ENCODE measurements at places on chromosomes 3 and 15.

DNA sequence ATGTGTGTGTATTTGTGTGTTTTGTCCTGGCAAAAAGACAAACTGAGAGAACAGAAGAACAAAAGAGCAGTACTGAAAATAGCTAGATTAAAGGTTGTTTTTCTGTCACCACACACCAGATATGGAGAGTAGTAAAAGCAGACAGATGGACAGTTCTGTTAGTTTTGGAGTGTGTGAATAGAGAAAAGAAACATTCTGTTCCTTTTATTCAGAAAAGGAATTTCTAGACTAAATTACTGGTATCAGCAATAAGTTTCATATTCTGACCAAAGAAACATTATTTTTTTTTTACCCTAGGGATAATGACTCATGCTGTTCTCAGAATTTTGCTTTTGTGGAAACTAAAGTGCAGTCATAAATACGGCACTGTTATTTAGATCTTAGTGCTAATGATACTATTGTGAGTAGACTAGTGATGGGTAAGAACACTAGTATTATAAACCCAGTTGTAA lies 32.9 kb downstream of the PIK3CA start:
- no peak for DNase-seq

- DNase-seq: no peak
Observed at GRCh38 chr3:39808467-39809180, 785 bp upstream of the MYRIP start.

- no peak for DNase-seq
Observed at GRCh38 chr3:79729096-79729495, 38.7 kb downstream of the ROBO1 start.

GRCh38 chr3:142022381-142022780 lies 127.0 kb downstream of the TFDP2 start:
- no peak for DNase-seq

DNA sequence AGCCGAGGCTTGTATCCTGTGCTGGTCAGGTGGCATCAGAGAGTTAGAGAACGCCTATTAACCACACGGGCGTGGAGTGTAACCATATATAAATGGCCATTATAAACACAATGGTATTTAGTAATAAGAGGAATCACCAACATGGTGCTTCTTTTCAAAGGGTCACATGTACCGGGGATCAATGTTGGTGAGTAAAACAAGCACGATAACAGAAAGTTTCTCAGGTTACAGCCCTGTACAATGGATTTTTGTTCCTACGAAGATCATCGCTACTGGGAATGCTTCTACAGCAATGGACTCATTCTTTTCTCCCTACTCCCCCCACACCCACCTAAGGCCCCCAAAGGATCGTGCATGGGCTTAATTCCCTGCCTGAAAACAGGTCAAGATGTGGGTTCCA lies 42.5 kb downstream of the MEIS2 start:
- DNase-seq: no peak

DNA sequence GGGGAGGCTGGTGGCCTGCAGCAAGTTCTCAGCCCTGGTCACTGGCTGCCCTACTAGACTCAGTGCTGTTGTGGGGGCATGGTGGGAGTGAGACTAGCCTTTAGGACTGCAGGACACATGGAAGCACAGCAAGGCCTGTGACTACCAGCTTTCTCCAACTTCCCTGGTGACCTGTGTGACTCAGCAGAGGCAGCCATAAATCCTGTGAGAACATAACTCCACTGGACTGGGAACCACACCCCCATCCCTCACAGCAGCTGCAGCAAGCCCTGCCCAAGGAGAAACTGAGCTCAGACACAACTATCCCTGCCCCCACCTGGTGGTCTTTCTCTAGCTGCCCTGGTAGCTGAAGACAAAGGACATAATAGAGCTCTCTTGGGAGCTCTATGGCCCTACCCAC lies 111.3 kb downstream of the DCLK3 start:
- DNase-seq: no peak

- no peak for DNase-seq
Observed at GRCh38 chr3:139764069-139764905, 86.5 kb upstream of the NMNAT3 start.

GRCh38 chr3:176469694-176470205 lies 727.5 kb downstream of the TBL1XR1 start:
- DNase-seq: no peak

DNA sequence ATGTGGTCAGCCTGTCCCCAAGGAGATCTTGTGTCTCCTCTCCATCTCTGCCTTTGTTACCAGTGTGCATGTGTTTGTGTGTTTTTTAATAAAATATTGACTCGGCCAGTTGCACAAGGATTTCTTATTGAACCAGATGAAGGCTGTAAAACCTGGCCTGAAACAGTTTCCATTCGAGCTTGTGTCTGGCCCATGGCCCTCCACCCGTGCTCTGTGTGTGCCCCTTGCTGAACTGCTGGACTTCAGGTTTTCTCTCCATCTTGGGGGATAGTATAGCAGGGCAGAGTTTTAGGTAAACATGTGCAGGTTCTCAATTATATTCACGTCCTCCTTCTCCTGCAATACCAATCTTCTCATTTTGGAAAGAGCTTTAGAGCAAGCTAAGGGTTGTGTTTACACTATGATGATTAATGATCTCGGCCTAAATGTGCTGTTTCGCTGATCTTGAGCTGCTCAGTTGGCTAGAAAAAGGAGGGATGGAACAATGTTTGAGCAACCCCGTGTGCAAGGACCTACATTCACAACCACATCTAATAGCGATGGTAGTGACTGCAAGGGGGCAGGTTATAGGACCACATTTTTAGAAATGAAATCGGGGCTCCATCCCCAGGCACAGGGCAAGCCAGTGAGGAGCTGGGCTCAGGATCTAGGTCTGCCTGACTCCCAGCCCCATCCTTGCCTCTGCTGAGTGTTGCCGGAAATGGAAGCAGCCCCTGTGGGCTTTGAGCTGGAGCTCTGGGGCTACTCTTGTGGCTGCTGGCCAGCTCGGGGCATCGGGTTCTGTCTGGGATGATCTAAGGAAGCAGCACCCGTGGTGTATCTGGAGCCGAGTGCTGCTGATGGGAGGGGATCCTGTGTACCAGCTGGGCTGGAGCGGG lies 47.7 kb downstream of the CMTM6 start:
- no peak for DNase-seq

DNA sequence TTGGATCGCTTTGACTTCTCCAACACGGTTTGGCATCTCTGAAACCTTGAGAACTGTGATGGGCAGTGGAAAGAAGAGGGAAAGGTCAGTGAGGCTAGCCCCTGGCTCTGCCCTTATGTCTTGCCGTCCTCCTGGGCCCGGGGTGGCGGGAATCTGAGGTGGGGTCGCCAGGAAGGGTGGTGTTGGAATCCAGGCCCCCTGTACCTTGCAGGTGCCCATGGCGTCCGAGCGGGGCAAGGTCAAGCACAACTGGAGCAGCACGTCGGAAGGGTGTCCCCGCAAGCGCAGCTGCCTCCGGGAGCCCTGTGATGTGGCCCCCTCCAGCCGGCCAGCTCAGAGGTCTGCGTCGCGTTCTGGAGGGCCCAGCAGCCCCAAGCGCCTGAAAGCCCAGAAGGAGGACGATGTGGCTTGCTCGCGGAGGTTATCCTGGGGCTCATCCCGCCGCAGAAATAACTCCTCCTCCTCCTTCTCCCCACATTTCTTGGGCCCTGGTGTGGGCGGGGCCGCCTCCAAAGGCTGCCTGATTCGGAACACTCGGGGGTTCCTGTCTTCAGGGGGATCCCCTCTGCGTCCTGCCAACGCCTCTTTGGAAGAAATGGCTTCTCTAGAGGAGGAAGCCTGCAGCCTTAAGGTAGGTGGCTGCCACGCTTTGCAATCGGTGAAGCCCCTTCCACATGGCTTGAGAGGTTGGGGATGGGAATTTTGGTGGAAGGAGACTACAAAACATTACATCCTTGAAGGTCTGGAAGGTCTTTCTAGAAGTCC lies 907 bp downstream of the TATDN2 start:
- no peak for DNase-seq

- DNase-seq: no peak
Observed at GRCh38 chr15:99169769-99170311, 65.0 kb downstream of the SYNM start.

GRCh38 chr15:90885432-90886290 lies 1.4 kb downstream of the FES start:
- DNase-seq: no peak

DNA sequence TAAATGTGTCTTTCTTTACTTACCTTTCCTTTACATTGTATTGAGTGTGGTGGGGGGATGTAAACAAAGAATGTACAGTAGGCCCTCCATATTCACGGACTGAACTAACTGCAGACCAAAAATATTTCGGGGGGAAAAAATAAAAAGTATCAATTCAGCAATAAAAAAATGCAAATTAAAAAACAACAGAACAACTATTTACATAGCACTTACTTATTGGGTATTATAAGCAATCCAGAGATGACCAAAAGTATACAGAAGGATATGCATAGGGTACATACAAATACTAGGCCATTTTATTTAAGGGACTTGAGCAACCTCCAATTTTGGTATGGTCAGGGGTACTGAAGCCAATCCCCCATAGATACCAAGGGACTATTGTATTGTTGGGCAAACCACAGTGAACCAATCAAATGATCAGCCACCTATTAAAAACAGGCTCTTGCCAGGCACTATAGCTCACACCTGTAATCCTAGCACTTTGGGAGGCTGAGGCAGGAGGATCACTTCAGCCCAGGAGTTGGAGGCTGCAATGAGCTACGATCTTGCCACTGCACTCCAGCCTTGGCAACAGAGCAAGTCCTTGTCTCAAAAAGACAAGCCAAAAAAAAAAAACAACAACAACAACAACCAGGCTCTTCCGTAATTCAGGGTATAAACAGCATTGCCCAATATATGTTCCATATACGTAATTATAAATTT lies 1.8 kb downstream of the VPS13C start:
- DNase-seq: no peak

DNA sequence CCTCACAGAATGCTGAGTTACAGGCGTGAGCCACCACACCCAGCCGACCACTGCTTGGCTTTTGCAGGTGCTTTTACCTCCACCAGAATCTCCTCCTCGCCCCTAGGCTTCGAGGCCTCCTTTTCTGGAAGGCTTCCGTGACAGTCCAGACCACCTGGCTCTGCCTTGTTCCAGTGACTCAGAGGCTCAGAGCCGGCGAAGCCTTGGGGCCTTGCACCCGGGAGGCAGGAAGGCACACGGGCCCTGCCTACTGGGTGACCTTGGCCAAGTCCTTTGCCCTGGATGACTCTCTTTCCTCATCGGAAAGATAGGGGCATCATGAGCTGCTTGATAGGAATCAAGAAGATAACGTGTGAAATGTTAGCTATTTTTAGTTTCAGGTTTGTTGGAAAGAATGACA lies 31.3 kb upstream of the FURIN start:
- DNase-seq: no peak

DNA sequence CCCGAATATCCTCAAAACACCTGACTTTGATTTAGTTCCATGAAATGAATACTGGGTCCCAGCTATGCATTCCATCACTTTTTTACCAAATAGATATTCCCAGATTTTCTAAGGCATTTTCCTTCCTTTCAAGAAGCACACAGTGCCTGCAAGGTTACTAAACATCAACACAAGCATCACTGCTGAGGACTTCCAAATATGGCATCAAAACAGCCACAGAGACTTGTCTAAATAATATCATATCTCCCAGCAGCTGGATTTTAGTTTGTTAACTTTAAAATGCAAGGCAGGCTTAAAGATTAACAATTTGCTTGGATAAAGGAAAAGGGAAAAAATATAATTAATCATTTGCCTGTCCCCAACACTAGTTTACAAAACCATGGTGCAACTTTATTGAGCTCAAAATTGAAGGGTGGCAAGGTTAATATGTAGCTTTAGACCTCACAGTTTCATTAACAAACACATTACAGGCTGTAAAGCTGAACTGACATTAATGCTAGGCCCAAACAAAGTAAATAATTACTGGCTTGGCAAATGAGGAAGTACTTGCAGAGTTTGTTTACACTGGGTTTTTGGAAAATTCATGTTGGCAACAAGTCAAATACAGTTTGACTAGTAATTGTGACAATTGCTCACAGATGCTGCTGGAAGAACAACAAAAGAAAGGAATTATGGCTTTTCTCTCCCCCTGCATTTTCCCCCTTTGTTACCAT lies 401.7 kb upstream of the CDIN1 start:
- DNase-seq: peak; percentile 63

DNA sequence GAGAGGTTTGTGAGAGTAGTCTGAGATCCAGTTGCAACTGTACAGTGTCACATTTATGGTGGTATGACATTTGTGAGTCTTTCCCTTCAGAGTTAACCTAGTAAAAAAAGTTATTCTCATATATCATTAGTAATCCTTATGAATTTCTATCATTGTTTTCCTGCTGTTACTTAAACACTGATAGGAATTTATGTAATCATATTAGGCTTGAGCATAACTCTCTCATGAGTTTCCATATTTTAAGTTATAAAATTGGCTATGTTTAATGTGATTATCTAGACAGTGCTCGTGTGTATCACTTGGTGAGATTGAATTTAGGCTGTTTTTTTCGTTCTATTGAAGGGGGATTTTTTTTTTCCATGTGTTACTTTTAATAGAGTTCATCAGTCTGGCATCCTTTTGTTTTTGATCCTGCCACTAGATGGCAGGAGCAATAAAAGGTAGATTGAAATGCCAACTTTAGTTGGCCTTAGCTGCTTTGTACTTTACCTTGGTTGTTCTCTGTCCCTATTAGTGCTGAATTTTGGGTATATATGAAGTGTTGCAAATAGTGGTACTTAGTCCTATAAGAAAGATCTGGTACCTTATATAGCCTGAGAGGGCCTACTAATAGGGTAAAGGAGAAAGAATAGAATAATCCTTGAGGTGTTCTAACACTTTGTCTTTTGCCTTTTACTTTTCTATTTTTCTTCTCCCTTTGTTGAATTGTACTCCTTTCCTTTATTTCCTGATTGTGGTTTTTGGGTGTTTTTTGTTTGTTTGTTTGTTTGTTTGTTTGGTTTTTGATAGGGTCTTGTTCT lies 17.9 kb downstream of the STT3B start:
- DNase-seq: no peak

DNA sequence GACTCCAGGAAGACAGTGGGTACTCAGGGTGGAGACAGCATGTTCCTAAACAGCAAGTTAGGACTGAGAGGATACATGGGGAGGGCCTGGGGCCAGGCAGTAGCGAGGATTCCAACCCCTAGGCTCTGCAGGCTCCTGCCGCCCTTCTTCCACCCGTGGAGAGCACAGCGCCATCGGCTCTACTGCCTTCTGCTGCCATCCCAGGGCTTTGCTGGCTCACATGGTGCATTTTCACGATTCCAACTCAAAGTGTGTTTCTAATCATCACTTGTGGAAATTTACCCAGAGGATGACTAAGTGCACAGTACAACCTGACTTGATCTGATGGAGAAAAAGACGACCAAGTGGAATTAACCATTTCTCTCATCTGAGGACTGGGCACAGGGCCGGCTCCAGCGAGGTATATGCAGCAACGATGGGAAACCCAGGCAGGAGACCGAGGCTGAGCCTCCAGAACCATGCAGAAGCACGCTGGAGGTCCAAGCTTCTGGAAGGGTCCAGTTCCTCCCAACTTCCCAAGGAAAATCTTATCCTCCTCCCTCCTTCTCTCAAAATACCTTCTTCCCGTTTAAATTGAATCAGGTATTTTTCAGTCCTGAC lies 104.6 kb downstream of the LRIG1 start:
- DNase-seq: no peak

DNA sequence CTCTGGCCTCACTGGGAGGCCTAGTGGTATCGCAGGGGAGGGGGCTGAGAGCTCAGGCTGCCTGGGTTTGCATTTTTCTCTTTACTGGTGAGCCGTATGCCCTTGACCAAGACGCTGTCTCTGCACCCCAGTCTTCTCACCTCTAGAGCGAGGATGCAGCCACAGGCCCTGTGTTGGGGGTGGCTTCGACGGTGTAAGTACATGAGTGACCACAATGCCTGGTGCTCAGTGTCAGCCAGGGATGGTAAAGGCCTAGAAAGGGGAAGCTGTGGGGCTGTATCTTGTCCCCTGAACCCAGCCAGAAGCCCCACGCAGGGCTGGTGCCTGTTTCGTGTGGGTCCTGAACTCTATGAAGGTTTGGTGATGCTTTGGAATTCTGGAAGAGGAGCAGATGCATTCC lies 19.8 kb downstream of the SYNM start:
- DNase-seq: no peak

All from NCI-H1930 (cell line).